ENCODE measurements at places on chromosomes 16 and 17.
A peak's percentile ranks its signal among the peaks of the same experiment; 100 is the strongest.

- DNase-seq: no peak
Measured at GRCh38 chr16:67963662-67964321, 4.6 kb downstream of the SLC12A4 start.

- no peak for DNase-seq
Measured at GRCh38 chr17:17587614-17588337, 3.7 kb downstream of the PEMT start.

DNA sequence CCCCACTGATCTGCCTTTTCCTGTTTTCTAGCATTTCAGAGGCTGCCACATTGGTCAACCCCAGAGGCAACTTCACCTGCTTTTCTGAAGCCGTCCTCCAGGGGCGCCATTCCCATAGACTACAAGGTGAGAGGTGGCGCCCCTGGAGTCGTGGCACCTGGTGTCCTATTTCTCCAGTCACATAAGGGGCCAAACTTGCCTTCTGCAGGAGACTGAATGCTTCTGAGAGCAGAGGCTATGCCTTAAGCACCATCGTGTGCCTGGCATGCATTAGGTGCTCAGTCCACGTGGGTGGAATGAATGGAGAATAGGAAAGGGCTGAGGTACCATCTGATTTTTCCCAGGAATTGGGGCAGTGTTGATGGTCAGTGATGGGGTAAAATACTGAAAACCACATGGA is 164.8 kb downstream of the HAPSTR1 start:
- peak; percentile 9 for DNase-seq

DNA sequence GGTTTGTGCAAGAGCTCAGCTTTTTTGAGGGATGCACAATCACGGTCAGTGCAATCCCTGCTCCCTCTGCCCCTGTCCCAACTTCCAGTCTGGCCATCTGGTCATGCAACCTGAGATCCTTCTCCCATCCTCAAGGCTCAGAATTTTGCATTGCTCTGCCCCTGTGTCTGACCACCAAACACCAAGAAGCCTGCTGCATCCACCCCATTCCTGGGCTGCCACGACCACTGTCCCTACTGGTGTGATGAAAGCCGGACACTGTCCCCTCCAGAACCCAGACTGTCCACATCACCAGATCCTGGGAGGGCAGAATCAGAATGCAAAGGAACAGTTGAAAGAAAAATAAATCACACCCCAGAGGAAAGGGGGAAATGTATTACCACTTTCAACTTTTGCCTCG is 231.0 kb downstream of the C16orf78 start:
- DNase-seq: no peak

DNA sequence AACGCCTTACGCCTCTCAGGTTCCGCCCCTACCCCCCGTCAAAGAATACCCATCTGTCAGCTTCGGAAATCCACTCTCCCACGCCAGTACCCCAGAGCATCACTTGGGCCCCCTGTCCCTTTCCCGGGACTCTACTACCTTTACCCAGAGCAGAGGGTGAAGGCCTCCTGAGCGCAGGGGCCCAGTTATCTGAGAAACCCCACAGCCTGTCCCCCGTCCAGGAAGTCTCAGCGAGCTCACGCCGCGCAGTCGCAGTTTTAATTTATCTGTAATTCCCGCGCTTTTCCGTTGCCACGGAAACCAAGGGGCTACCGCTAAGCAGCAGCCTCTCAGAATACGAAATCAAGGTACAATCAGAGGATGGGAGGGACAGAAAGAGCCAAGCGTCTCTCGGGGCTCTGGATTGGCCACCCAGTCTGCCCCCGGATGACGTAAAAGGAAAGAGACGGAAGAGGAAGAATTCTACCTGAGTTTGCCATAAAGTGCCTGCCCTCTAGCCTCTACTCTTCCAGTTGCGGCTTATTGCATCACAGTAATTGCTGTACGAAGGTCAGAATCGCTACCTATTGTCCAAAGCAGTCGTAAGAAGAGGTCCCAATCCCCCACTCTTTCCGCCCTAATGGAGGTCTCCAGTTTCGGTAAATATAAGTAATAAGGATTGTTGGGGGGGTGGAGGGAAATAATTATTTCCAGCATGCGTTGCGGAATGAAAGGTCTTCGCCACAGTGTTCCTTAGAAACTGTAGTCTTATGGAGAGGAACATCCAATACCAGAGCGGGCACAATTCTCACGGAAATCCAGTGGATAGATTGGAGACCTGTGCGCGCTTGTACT is at the start of gene BRCA1:
Gene BRCA1, minus strand, starts transcription at position 232 of the 834 bp plus-strand sequence. CDS start 1,268 bp downstream, outside the sequence.
- DNase-seq: peak; percentile 99

DNA sequence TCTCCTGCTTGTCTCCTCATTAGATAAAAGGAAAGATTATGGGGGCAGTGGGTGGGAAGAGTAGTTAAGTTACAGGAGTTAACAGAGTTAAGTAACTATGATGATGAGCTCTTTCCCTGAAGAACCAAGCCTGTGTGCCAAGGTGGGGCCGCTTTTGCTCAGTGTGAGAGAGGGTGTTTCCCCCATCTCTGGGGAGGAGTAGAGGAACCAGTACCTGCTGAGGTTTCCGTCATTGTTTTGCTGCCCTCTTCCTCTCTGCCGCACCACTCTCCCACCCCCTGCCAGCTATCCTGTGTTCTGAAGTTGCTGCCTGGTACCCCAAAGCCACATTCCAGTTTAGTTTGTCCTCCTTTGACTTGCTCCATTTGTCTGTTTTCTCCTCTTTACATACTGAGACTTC is 20.8 kb upstream of the KRT10 start:
- no peak for DNase-seq

- peak; percentile 9 for DNase-seq
Measured at GRCh38 chr16:50338371-50339231, 30.2 kb downstream of the BRD7 start.

- peak; percentile 18 for DNase-seq
Measured at GRCh38 chr17:15112846-15113617, 152.1 kb downstream of the PMP22 start.

All from HCEC 1CT (cell line).